ENCODE measurements at places on chromosomes 6 and 20.
A peak's percentile ranks its signal among the peaks of the same experiment; 100 is the strongest.

DNA sequence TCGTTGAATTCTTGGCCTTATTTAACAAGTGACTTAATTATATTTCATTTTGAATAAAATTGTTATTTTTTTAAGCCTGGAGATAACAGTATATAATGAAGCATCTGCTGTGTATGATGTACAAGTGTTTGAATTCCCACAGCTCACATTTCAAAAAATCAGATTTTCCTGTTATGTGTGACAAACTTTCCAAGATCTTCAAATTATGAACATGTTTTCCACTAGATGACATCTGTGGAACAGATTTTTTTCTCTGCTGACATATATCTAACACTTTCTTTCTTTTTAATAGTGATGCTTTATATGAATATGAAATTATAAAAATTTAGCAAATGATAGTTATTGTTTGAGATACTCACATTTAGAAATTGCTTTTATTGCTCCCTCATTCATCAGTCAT, 482.8 kb downstream of the LMBRD1 start:
- no peak for DNase-seq

- DNase-seq, result no peak
Observed at GRCh38 chr6:4088704-4089103, 9.8 kb upstream of the FAM217A start.

DNA sequence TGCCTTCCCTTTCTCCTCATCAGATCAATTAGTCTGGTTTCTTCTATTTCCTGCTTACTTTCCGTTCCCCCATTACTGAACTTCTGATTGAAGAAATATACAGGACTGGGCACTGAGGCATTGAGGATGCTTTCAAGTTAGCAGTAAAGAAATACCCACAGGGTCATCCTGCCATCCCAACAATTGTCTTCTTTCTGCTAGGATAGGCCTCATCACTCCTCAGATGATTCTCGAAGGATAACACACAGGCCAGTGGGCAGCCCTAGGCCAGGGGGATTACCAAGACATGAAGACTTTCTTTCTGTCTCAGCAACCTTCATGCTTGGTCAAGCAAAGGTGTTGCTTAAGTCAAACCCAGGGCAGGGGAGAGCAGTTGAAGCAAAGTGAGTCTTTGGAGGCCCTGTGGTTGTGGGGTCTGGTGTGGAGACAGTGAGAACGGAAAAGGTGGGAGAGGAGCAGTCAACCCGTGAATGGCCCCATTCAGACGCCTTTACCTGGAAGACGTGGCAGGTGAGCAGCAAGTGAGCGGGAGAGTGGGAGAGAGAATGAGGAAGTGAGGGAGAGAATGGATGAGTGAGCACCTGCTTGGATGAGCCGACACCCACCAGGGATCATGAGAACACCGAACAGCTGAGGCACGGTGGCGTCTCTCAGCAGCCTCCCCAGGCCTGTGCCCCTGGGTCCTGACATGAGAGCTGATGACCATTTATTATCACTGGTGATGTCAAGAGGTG, 462.9 kb downstream of the PREX1 start:
- DNase-seq, result no peak

DNA sequence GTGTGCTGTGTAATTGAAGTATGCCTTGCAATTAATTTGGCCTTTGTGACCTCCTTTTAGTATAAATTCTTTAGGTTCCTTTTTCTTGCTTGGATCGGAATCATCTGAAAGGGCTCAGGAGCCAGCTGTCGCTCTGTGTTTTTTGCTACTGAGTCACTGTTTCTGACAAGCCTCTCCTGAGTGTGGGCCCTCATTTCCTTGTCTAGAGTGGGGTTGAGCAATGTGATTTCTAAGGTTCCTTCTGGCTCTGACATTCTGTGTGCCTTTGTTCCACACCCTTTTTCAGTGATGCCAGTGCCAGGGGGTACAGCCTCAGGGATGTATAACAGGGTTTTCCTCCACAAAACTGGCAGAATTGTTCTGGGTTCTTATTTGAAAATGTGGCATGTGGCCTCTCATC, 26.5 kb downstream of the DAAM2 start:
- DNase-seq, result no peak

- DNase-seq, result no peak
Observed at GRCh38 chr6:143159001-143159400, 98.3 kb downstream of the AIG1 start.

DNA sequence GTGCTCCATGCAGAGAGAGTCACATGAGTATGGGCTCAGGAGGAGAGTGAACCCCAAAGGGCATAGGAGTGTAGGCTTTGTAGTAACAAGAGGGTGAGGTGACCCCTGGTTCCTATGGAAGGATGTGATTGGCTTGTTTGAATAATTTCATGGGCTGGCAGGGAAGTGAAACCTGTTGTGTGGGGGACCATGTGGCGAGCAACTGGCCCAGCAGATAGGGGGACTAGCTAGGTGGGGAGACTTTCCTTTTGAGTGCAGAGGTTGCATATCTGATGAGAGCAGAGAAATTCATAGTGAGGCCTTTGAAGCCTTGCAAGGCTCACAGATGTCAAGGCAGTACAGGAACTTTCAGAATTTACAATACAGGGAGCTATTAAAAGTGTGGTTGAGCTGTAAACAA, 247.9 kb upstream of the SLC35B3 start:
- no peak for DNase-seq

DNA sequence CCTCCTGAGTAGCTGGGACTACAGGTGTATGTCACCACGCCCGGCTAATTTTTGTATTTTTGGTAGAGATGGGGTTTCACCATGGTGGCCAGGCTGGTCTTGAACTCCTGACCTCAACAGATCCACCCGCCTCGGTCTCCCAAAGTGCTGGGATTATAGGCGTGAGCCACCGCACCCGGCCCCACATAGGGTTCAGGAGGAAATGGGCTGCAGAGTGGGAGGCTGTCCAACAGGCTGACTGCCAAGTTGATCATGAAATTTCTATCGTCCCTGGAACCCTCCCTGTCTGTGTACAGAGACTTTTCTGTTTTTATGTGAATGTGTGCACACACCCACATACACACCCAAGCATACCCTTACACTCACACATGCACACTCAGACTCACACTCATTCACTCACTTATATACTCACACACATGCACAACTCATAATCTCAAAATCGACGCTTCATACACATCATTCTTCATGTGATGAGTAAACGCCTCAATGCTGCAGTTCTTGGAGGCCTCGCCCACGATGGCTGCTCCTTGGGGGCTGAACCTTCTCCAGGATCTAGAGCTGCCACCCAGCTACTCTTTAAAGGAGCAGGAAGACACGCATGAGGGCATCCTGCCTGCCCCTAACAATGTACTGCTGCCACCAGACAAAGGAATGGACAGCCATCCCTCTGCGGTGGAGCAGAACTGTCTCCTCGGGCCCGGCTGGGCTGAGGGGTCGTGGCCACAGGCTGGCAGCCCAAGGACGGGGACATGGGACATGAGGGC, 35.6 kb downstream of the SUN5 start:
- DNase-seq, result peak; percentile 46

DNA sequence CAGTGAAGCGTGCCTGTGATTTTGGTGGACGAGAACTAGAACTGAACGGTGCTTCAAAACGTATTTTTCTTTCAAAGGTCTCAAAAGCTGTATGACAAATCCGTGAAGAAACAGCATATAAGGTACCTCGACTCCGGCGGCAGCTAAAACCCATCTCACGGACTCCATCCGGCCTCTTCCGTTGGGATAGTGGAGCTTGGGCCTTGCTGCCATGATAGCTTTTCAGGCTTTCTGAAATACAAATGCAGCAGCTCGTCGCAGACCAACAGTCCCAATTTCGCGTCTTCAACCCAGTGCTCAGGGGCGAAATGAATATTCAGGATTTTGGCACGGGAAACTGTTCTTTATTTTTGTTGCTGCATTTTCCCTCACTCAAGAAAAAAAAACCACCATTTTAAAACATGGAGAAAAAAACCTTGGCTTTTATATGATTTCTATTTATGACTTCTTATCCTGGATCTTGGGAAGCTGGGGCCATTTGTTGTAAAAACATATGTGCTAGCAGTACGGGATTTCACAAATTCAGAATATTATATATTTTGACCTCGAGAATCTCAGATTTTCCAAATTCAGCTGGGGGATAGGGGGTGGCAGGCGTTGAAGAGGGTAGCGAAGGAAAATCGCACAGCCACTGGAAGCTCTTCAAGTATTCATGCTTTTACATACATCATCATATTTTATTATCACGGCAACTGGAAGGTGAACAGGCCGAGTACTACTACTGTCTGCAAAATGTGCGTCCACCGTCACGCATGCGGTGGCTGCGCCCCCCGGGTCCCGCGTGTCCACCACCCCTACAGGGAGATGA, 849 bp downstream of the GSTA4 start:
- DNase-seq, result no peak

DNA sequence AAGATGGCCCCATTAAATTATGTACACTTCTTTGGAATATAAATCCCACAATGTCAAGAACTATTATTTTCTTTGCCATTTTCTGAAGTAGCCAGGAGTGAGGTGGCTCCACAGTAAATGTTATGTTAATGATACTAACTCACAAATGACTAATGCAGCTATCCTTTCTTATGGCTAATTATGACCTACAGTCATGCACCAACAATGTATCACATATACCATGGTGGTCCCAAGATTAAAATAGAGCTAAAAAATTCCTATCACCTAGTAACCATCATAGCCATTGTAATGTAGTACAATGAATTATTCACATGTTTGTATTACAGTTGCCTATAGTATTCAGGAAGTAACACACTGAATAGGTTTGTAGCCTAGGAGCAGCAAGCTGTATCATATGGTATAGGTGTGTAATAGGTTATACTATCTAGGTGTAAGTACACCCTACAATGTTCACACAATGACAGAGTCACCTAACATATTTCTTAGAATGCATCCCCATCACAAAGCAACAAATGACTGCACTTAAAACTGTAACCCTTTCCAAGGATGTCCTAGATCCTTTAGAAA, 15.3 kb downstream of the ECHDC1 start:
- no peak for DNase-seq

- no peak for DNase-seq
Observed at GRCh38 chr6:166465671-166466087, 82.9 kb upstream of the MPC1 start.

- peak; percentile 99 for DNase-seq
Observed at GRCh38 chr6:110815411-110816409, at the start of gene CDK19. Gene CDK19, minus strand, starts transcription at chr6:110815469. Its CDS starts 333 bp downstream, at chr6:110815136.

DNA sequence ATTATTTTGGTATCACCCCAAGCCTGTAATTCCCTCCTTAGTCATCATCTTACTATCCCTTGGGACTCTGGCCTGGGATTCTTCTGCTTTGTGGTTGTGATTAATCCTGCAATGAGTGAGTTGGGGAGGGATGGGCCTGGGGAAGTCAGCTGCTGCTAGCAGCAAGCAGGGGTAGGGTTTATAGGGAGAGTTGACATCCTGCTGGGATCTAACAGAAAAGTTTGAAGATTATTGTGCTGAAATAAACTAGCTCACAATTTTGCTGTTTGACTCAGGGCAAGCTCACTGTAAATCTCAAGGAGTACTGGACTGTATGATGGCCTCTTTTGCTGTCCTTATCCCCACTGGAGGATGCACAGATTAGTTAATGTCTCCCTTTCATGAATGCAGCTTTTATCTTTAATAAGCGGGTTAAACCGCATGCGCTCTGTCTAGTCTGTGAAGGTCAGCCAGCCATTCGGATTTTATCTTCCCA, 83.4 kb downstream of the JARID2 start:
- no peak for DNase-seq

- peak; percentile 71 for DNase-seq
Observed at GRCh38 chr6:31737991-31738979, 1.5 kb upstream of the MSH5 start.

DNA sequence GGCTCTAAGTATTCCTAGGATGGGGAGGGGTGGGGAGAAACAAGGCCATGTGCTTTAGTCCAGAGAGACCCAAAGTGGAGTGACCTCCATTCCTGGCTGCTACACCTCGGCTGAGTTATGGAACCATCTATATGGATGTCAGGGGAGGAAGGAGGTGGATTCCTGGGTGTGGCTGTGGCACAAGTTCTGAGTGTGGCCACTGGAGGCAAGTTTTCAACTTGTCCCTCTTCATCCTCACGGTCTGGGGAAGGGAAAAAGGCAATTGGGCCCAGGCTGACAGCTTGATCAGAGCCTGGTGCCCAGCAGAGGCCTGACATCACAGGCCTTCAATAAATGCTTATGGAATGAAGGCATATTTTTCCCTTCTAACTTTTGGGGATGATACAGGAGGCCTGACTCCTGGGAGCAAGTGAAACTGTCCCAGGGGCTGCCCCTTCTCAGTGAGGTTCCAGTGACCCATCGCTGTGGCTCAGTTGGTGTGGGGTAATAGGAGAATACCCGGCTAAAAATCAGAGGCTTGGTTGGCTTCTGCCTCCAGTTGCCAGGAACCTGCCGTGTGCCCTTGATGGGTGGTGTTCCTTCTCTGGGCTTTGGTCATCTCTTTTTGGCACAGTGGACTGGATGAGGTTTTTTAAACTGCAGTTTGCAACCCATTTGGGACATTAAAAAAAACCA, 1.8 kb upstream of the ITPR3 start:
- no peak for DNase-seq

- DNase-seq, result no peak
Observed at GRCh38 chr20:11738852-11739251, 178.8 kb upstream of the BTBD3 start.

DNA sequence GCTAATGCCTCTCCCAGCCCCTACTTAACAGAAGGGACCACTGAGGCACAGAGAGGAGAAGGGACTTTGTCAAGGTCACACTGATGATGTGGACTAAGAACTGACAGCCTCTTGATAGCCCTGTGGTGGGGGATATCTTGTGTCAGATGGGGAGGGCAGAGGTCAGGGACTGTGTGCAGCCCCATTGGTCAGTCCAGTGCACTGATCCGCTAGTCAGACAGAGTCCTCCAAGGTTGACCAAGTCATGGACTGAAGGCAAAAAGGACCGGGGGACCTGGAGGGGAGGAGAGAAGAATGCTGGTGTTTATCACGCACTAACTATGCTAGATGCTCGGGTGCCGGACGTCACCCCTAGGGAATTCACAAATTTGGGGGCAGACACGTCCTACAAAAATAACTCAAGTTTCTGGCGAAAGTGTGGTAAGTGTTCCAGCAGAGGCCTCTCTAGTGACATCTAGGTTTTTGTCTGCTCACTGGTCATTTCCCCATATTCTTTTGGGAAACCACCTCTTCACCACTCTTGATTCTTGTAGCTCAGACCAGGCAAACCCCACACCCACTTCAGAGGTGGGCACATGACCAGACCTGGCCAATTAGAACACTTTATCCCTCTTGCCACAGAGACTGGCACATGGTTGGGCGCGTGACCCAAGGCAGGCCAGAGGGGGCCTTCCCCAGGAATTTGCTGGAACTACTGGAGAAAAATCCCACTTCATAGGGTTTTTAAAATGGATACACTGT, 21.0 kb downstream of the TCF15 start:
- DNase-seq, result no peak

DNA sequence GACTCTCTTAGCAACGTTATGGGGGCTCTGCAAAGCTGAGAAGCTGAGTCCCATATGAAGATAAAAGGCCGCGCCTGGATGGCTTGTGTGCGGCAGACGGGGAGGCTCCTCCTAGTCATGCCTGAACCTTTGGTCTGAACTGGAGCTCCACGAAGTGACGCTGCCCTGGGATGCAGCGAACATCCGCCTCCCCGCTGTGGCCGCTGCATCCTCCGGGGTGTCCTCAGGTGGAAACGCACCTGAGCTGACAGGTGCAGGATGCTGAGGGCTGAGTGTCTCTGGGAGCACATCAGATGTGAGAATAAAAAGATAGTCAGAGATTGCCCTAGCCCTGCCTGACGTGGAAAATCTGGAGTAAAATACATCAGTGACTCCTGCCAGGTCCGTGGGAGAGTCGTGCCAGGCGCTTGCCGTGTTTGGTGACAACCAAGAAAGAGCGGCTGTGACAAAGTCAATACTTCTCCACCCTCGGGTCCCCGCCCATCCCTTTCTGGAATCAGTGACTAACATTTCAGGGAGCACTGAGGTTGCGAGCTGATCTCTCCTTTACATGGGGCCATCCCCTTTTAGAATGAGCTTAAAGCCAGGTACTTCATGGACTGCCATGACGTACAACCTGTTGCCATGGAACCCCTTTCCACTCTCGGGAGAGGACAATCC, 162.8 kb upstream of the AFDN start:
- DNase-seq, result no peak

Data from CD4-positive, alpha-beta T cell treated with Interleukin-2 at 100 ng/mL for 4 hours (primary cell).